ENCODE measurements at places on chromosomes 1 and 21. TPM values are rescaled to one million over a fixed set of nuclear protein-coding genes. Genes with fewer than 3 reads are reported as not detected.
A peak's percentile ranks its signal among the peaks of the same experiment; 100 is the strongest.

- no peaks in the 10 kb centered on the region for H3K27me3 ChIP-seq
- no peak overlapping the region for H3K27ac ChIP-seq
- no peak for DNase-seq
- H3K36me3 ChIP-seq = no peaks in the 10 kb centered on the region
- H3K4me1 ChIP-seq = no peaks in the 10 kb centered on the region
- H3K4me3 ChIP-seq = no peak overlapping the region
Measured at GRCh38 chr1:184614667-184615066, 140.0 kb downstream of the EDEM3 start.

GRCh38 chr21:34936883-34937563, 112.1 kb downstream of the RUNX1 start:
- no peak for DNase-seq
- no peaks in the 10 kb centered on the region for H3K27me3 ChIP-seq
- H3K4me3 ChIP-seq = peak overlapping the region; percentile 68

DNA sequence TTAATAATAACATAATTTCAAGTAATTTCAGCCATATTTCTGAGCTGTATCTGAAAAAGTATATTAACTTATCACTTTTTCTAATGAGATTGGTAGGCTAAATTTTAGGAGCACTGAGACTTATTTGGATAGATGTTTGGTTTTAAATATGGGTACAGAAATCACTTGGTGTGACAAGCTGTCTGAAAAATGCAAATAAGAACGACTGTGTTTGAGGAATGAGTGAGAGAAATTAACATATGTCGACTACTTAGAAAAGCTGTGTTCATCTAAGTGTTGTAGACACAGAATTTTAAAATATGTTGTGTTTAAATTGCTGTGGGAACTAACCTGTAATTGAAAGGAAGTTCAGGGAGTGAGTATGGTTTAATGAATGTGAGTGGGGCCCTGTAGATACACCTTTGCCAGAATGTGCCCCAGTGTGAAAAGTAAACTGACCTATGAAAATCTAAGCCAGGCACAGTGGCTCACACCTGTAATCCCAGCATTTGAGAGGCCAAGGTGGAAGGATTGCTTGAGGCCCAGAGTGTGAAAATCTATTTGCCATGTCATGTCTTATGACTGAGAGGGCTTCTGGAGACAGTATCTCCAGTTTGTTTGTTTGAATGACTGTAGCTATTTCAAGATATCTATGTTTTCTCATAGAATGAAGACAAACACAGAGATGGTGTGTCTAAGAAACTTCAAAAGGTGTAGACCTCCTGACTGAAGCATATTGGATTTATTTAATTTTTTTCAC, 53.8 kb upstream of the LRRC8C start:
- H3K4me3 ChIP-seq = no peak overlapping the region
- H3K4me1 ChIP-seq = peaks cover 49% of the 10 kb centered on the region
- peaks cover 76% of the 10 kb centered on the region for H3K36me3 ChIP-seq
- no peak for DNase-seq
- no peaks in the 10 kb centered on the region for H3K27me3 ChIP-seq

GRCh38 chr1:55694310-55694801, 479.2 kb upstream of the USP24 start:
- no peak overlapping the region for H3K27ac ChIP-seq
- DNase-seq = no peak
- H3K4me1 ChIP-seq = no peaks in the 10 kb centered on the region
- H3K36me3 ChIP-seq = no peaks in the 10 kb centered on the region
- H3K27me3 ChIP-seq = peaks cover 5% of the 10 kb centered on the region
- H3K4me3 ChIP-seq = no peak overlapping the region

The CD48 gene
- 217 TPM for total RNA-seq
